ENCODE measurements at places on chromosomes 13 and 19. TPM values are rescaled to one million over a fixed set of nuclear protein-coding genes. Genes with fewer than 3 reads are reported as not detected.

DNA sequence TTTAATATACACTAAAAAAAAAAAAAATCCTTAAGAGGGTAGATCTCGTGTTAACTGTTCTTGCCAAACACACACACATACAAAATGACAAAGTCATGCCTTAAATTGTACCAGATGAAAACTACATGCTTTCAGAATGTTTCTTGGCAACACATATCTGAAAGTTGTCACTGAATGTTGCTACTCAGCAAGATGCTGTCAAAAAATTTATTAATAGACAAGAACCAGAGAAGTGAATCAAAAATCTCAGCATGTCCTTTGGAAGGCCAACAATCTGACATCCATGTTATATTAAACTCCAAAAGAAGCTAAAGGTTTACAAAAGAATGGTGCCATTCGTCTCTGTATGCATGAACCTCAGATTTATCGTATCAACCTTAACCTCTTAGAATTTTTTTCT is 1746.2 kb upstream of the PRR20A start:
- DNase-seq = no peak

- DNase-seq = no peak
Observed at GRCh38 chr13:58119804-58120203, 488.3 kb downstream of the PCDH17 start.

DNA sequence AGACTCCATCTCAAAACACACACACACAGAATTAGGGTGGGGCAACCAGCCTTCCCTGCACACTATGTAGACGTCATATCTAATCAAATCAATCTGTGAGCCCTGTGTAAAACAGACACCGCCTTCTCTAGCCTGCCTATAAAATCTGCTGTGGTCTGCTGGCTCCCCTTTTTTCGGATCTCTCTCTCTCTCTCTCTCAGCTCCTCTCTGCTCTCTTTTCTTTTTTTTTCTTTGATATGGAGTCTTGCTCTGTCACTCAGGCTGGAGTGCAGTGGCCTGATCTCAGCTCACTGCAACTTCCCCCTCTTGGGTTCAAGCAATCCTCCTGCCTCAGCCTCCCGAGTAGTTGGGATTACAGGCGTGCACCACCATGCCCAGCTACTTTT is 11.8 kb upstream of the CD70 start:
- DNase-seq = no peak

GRCh38 chr13:30323524-30323923 is 16.2 kb upstream of the KATNAL1 start:
- DNase-seq = no peak

- no peak for DNase-seq
Observed at GRCh38 chr13:74645586-74645985, 511.4 kb upstream of the KLF12 start.

Gene COPE
- total RNA-seq = 140 TPM

Gene ZNF829
- total RNA-seq = 2.8 TPM

- no peak for DNase-seq
Observed at GRCh38 chr13:36794706-36795105, 24.3 kb upstream of the RFXAP start.

- no peak for DNase-seq
Observed at GRCh38 chr19:34145741-34146202, 26.5 kb upstream of the LSM14A start.

Gene HIPK4
- not detected for total RNA-seq

DNA sequence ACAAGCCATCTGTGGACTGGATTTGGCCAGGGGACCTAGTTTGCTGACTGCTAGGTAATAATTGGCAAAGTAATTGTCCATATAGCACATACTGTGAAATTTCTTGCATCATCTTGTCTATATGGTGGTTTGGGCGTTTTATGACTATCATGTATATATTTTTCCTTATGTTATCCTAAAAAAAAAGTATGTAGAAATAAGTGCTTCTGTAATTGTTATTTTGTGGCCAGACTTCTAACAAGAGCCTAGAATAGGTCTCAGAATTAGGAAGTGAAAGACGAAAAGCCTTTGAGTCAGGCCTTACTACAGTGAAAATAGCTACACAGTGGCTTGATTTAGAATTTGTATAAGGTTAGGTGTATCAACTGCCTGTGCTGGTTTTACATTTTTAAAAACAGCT is 4.2 kb downstream of the FNDC3A start:
- no peak for DNase-seq

DNA sequence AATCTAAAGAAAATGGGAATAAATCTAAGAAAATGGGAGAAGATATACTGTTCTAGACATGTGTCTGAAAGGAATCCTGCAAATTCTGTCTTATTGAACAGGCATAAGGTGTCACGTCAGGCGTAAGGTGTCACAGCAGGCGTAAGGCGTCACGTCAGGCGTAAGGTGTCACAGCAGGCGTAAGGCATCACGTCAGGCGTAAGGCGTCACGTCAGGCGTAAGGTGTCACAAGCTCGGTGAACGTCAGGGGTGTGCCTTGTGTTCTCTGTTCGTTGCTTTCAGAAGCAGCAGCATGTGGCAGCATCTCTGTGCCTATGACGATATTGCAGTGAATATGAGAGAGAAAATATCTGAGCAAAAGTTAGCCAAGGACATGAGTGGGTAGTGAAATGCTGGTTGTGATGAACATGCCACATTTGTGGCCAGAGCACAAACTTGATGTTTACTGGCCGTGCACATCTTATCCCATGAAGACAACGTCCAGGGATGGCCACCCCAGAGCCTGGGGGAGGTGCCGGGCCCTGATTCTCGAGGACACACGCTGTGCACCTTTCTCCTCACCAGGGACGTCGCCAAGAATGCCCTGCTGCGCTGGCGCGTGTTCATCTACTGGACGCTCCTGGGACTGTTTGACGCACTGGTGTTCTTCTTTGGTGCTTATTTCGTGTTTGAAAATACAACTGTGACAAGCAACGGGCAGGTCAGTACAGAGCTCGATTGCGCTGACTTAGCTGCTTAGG is 107.0 kb upstream of the MCF2L start:
- DNase-seq = peak; percentile 14
